ENCODE measurements at places on chromosomes 4 and X.

GRCh38 chrX:23610495-23610894, 56.8 kb upstream of the PRDX4 start:
- DNase-seq: no peak

DNA sequence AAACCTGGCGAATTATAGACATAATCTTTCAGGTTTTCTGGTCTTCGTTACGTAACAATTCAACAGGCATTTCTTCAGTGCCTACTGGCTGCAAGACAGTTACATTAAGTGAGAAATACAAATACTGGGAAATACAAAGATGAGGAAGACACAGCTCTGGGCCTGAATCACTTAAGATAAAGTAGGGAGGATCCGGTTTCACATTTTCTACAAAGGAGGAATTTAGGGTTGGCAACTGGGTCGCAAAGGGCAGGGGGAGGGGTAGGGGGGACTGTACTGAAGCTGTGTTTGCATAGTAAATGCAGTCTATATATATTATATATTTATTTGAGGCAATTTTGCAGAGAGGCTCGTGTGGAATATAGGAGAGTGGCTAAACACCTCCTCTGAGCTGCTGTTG, 107.4 kb downstream of the MAML3 start:
- DNase-seq: no peak

DNA sequence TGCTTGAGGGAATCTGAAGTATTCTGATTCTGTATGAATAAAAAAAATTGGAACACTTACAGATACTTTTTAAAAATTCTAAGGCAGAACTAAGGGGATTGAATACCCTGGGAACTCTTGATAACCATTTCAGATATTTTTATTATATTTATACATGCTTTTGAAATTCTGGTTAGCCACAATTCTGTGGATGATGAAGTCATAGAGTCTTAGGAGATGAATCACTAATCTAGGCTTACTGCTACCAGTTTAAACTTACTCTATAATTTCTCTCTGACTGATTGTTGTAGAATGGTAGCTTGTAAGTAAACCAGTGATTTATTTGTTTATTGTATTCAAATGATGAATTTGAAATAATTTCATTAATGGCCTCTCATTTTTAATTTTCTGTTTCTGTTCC, 11.4 kb upstream of the SLAIN2 start:
- no peak for DNase-seq

GRCh38 chrX:57379296-57379695, 92.8 kb downstream of the FAAH2 start:
- no peak for DNase-seq
